CD4-positive, alpha-beta T cell treated with Interleukin-12 subunit alpha and Interleukin-12 subunit beta, for 1 hour (primary cell): ENCODE measurements at places on chromosomes 1 and 21.

DNA sequence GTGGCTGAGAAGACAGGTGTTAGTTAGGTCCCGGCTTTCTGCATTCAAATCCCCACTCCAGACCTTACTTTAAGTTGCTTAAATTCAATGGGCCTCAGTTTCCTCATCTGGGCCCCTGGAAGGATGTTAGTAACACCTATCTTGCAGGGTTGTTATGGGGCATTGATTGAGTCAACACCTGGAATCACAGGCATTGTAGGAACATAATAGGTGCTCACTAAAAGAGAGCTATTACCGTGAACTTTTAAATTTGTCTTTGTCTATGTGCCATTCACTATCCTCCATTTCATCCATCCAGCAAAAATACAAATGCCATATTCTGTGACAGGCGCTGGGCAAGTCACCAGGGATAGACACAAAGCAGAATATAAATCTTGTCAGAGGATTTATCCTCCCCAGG lies 10.5 kb upstream of the MAPKAPK2 start:
- DNase-seq: no peak

DNA sequence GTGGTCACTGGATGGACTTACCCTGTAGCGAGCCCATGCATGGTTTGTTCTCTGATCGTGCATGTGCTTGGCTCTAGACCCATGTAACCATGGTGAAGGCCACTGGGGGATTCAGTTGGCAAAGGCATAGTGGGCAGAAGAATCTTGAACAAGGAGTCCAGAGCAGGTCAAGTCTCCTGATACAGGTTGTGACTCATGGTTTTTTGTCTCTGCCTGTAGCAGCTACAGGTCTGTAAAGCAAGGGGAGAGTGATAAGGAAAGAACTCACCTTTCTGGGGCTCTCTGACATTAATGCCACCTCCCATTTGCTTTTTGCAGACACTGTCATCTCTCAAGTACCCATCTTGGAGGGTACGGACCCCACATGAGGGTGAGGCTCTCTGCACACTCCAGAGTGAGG lies 153.4 kb upstream of the CAMK1G start:
- no peak for DNase-seq

DNA sequence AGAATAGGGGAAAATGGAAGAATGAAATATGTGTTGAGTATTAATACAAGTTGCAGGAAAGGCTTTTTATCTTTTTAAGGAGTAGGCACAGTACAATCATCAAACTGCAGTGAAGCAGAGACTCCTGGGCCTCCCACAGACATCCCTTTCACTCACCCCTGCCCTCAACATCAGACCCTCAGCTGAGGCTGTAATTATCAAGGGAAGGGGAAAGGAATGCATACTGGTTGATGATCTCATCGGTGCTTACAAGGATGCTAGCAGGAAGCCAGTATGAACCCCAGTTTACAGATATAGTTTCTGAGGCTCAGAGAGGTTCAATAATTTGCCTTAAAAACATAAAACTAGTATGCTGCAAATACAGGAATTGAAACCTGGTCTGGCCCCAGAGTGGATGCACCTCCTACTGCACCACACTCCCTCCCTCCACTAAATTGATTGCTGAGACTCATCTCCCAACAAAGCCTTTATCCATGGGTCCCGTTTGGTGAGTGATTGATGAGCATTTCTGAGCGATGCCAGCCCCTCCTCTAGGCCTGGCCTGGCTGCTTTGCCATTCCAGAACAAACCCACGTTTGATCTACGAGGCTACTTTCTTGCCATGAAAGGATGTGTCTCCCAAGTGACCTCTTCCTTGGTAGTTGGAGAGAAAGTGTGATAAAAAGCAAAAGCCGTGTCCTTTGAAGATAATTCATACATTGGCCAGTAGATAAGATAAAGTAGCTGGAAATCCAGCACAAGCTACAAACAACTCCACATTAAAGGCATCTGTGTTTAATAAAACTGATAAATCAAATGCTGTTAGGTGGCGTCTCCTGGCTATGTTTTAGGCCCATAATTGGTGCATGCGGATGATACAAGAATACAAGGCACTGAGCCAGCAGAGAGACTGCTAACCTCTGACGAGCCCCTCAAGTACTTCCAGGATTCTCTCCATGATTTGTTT lies 233.9 kb upstream of the CAMK1G start:
- no peak for DNase-seq

DNA sequence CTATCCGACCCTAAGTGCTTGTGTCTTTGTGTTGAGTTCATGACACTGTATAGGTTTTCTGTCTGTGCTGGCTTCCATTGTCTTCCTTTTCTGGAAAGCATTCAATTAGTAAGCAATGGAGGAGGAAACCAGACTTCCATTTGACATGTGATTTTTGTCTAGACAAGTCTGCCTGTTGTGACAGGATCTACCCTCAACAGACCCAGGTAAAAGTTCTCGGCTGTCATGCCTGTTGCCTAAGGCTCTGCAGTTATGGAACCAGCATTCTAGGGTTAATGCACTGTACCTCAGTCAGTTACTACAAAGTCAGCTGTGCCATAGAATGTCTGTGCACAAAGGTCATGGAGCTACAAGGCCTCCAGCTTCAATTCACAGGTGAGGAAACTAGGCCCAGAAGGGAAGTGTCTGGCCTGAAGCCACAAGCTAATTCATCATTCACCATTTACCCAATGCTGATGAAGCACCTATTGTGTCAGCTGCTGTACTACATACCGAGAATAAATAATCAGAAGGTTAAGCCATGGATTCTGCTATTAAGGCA lies 72.3 kb downstream of the PLPP3 start:
- no peak for DNase-seq

DNA sequence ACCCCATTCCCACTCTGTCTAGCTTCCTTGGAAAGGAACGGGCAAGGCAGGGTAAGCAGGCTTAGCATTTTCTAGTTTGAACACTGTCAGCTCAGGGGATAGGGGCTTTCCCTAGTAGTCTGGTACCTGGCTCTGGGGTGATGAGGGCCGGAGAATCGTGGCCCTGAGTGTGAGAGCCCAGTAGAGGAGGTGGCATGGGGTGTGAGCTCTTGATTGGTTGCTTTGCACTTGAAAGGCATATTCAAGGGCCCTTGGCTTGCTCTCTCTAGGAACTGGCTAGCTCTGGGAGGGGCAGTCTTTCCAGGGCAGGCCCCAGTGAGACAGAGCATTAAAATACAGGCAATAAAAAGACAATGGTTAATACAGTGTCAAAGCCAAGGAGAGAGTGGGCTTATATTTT lies 10.8 kb upstream of the EXTL1 start:
- no peak for DNase-seq

- no peak for DNase-seq
Measured at GRCh38 chr1:235937123-235937522, 70.4 kb upstream of the LYST start.

GRCh38 chr1:82321794-82322193 lies 521.1 kb downstream of the ADGRL2 start:
- DNase-seq: no peak

DNA sequence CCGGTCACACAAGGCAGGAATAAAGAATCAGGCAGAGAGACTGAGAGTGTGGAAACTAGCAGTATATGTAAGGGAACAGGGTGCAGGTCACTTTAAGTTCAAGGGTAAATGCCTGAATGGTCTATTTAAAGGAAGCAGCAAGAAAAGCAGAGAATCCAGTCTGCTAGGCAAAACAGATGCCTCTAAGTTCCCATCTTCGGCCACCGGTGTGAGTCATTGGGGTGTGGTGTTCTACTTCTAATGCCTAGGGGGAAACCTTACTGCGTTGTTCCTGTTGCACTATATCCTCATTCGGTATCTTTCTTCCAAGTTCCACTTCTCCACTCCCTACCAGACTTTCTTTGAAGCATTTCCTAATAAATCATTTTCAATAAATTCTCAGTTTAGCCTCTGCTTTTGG lies 259.9 kb downstream of the HHIPL2 start:
- peak; percentile 4 for DNase-seq

DNA sequence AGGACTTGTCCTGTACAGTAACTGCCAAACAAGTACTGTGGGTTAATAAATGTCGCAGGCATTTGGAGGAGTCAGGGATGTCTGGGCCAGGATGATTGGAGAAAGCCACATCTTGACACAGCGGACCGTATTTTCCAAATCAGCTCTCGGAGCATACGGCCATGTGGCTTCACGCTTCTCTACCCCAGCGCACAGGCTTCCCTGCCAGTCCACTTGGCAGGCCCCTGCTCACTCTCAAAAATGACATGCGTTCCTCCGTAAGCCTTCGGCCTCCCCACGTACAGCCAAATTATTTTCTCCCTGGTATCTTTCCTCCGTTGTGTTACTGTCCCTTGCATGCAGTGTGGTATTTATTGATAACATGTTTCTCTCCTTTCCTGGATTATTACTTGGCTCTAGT lies 7.2 kb upstream of the LRRC38 start:
- DNase-seq: no peak

GRCh38 chr1:50704126-50704525 lies 255.9 kb downstream of the FAF1 start:
- DNase-seq: peak; percentile 23

DNA sequence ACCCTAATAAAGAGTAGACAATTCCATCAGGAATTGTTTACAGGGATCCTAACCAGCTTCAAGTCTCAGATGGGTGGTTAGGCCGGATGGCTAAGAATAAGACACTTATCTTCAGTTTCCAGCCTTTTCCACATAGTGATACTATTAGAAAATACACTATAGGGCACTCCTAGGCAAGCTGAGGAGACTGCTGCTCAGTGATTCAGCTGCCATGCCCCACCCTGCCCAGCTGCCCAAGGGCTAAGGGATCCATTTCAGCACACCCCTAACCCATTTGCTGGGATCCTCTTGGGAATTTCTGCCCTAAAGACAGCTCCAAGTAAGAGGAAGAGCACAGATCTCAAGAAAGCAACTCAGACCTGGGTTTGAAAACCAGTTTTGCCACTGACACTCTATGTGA lies 31.9 kb downstream of the PLPP3 start:
- DNase-seq: no peak

DNA sequence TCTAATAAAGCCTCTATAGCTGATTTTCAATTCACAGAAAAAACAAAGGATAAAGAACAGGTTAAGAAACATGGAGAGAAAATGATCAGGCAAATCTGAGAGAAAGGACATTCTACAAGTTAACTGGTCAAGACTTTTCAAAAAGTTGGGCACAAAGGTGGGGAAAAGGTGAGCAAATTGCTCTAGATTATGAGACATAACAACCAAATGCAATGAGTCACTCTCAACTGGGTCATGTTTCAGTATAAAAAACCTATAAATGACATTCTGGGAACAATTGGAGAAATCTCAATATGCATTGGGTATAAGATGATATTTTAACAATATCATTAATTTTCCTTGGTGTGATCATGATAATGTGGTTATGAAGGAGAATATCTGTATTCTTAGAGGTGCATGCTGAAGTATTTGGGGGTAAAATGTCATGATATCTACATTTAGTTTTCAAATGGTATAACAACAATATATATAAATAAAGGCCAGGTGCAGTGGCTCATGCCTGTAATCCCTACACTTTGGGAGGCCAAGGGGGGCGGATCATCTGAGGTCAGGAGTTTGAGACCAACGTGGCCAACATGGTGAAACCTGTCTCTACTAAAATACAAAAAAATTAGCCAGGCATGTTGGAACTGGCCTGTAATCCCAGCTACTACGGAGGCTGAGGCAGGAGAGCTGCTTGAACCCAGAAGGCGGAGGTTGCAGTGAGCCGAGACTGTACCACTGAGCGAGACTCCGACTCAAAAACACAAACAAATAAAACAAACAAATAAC lies 27.0 kb downstream of the ANKRD13C start:
- no peak for DNase-seq

DNA sequence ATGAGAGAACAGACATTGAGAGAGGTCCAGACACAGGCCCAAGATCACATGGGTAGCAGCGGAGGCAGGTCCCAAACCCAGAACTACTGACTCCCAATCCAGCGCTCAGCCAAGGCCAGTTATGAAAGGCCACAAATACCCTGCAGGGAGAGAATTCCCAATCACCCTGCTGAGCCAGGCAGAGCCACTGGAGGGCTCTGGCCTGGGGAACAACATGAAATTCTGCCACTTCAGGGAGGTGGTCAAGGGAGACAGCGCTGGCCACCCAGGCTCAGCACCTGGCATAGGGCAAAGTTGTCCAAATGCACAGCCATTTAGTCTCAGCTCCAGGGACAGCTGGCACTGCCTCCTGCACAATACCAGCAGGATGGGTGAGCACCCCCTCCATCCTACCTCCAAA lies 27.5 kb downstream of the SLC9A1 start:
- no peak for DNase-seq

DNA sequence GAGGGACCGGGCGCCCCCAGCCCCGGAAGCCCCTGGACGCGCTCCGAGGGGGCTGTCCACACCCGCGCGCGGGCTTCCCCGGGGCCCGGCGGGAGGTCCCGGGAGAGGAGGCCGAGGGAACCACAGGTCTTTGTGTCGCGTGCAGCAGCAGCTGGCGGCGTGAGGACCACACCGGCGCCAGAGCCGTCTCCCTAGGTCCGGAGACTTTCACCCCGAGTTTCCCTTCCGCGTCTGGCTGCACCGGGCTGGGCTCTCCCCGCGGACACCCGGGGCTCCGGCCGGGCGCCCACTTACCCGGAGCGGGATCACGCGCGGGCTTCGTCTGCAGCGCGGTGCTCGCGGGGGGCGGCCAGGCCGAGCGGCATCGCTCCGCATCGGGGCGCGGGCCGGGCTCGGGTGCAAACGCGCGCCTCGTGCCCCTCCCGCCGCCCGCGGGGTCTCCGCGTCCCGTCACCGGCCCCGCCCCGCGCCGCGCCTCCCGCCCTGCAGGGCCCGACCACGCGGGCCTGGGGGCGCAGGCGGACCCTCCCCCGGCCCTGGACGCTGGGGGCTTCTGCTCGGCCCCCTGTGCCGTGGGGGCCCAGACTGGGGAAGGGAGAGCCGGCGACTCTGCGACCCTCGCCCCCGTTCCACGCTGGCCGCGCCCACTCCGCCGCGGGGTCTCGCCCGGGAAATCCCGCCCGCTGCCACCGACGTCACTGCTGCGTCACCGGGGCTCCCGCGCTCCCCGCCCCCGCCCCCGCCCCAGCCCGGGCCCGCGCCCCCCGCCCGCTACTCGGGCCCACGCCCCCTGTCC lies at the start of gene GNG4:
GNG4 (minus strand) TSS at position 417 of the 796 bp plus-strand sequence. CDS start 65,946 bp downstream, outside the sequence.
- peak; percentile 21 for DNase-seq

DNA sequence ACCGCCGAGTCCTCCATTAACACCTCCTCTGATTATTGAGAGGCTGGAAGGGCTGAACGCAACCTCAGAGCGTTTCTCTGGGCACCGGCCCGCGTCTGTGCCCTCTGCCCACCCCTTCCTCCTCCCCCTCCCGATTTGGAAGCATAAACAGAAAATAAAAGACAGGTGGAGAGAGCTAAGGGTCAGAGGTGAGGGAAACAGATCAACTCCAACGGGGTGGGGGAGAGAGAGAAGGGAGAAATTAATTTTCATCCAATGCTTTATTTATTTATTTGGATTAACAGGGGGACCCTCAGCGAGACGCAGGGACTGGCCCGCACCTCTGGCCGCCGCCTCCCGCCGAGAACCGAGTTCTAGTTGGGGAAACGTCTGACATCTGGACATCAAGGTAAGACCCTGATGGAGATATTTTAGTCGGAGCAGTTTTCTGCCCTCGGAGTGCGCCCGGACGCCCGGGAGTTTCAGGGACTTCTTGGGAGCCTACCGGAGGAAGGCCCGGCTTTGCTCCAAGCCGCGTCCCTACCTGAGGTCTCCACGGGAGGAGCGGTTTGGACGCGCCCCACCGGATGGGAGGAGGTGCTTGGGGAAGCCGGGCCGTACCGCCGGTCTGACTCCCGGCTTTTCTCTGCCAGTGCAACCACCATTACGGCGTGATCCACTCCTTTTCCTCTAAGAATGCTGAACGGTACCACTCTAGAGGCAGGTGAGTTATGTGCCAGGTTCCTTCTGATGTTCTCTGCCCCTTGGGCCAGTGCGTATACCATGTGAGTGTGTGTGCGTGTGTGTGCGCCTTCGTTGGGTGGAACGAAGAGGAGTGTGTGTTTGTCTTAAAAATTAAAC lies 5.1 kb upstream of the LHX9 start:
- no peak for DNase-seq
